ENCODE measurements at places on chromosomes 11 and 22. TPM values are rescaled to one million over a fixed set of nuclear protein-coding genes. Genes with fewer than 3 reads are reported as not detected.

- DNase-seq = no peak
Observed at GRCh38 chr22:19455585-19456370, 8.3 kb upstream of the C22orf39 start.

- DNase-seq = no peak
Observed at GRCh38 chr11:20444535-20444934, 57.0 kb downstream of the PRMT3 start.

DNA sequence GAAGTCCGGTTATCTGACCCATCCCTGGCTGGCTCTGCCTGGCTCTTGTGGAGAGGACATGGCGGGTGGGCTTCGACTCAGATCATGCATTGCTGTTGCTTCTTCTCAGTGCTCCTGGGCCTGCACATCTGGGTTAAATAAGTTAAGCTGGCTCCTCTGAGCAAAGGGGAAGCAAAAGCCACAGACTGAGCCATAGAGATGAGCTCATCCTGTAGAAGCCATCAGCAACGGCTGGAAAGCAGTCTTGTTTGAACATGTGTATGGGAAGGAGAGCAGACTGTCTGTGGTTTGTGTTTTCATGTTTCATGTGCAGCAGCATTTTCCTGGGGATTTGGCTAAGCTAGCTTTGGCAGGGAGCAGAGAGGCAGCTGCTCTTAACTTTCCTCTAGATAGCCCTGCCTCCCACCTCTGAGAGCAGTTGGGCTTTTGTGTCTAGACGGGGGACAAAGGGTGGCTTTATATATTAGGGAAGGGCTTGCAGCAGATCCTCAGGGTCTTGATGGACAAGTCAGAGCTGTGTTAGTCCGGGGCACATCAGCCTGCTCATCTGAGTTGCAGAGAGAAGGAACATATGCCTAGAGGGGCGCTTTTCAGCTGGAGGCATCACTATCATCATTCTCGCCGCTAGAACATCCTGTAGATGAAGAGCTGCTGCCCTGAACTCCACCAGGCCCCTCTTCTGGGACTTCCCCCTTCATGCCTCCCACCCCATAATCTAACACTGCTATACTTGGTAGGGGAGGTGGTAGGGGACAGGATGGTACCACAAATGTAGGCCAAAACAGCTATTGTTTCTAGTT, 14.9 kb downstream of the DCPS start:
- DNase-seq = peak; percentile 19

GRCh38 chr11:65883058-65883761, 3.6 kb downstream of the CTSW start:
- peak; percentile 27 for DNase-seq

DNA sequence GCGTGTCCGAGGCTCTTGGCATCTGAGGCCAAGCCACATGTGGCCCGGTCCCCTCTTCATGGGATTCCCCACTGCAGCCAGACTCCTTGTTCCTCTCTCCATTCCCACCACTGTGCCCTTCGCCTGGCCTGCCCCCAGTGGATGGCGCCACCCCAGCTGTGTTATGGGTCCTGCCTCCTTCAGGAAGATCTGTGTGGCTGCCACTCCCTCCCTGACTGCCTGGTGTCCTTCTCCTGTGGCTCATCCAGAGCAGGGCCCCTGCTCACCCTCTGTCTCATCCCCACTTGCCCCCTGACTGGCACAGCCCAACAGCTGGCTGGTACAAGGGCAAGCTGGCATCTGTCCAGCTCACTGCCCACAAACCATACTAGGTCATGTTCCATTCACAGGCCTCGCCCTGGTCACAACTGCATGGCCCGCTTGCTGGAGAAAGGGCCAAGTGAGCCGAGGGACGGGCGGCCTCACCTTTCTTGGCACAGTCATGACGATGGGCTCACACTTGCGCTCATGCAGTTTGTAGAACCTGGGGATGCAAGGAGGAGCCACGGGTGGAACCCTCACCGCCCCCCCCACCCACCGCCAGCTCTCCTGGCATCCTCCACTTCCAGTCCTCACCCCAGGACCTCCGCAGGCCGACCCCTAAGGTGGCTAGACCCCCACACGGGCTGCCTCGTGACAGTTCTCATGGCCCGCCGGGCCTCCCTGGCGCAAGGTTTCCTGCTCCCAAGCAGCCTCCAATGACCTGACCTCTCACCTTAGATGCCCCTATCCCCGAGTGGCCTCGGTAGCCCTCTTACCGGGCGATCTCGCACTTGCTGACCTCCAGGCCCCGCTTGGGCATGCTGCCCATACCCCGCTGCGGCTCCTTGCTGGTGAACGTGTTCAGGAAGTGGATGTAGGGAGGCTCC, 2.1 kb upstream of the PTPRCAP start:
- DNase-seq = peak; percentile 67

GRCh38 chr11:116110802-116111201, 606.6 kb upstream of the CADM1 start:
- DNase-seq = no peak

- DNase-seq = no peak
Observed at GRCh38 chr22:43971112-43971511, 15.9 kb downstream of the SAMM50 start.

- DNase-seq = peak; percentile 49
Observed at GRCh38 chr11:130188585-130189347, 29.2 kb downstream of the ST14 start.

TRPM5 gene
- 3.7 TPM for total RNA-seq

RHBDD3 gene
- 26.1 TPM for total RNA-seq

WBP2NL gene
- 1.8 TPM for total RNA-seq

APOL3 gene
- 11.4 TPM for total RNA-seq

CATSPER1 gene
- total RNA-seq = not detected

Data from mucosa of descending colon (tissue), 3 donors.